ENCODE measurements at places on chromosomes 16 and 17.
A peak's percentile ranks its signal among the peaks of the same experiment; 100 is the strongest.

GRCh38 chr17:60141111-60142018, 8.4 kb upstream of the CA4 start:
- no peak overlapping the region for H3K4me3 ChIP-seq
- H3K36me3 ChIP-seq: no peaks in the 10 kb centered on the region
- no peak for DNase-seq
- H3K27ac ChIP-seq: no peak overlapping the region
- H3K27me3 ChIP-seq: peaks cover 64% of the 10 kb centered on the region
- peaks cover 38% of the 10 kb centered on the region for H3K4me1 ChIP-seq

GRCh38 chr17:81509207-81509971, 3.2 kb downstream of the ACTG1 start:
- DNase-seq: no peak
- H3K27ac ChIP-seq: no peak overlapping the region
- H3K36me3 ChIP-seq: peaks cover 20% of the 10 kb centered on the region
- H3K27me3 ChIP-seq: no peaks in the 10 kb centered on the region
- H3K4me3 ChIP-seq: peak overlapping the region; percentile 96

- H3K27ac ChIP-seq: no peak overlapping the region
- no peaks in the 10 kb centered on the region for H3K4me1 ChIP-seq
- H3K4me3 ChIP-seq: no peak overlapping the region
- no peaks in the 10 kb centered on the region for H3K36me3 ChIP-seq
- no peak for DNase-seq
Observed at GRCh38 chr16:47317465-47318240, 143.2 kb downstream of the ITFG1 start.

- H3K4me3 ChIP-seq: no peak overlapping the region
- no peak overlapping the region for H3K27ac ChIP-seq
- H3K27me3 ChIP-seq: peaks cover 9% of the 10 kb centered on the region
- no peak for DNase-seq
- peaks cover 16% of the 10 kb centered on the region for H3K4me1 ChIP-seq
- no peaks in the 10 kb centered on the region for H3K36me3 ChIP-seq
Observed at GRCh38 chr17:44384281-44384822, 5.1 kb downstream of the ITGA2B start.

GRCh38 chr16:54628796-54629625, 301.7 kb upstream of the IRX5 start:
- peaks cover 1% of the 10 kb centered on the region for H3K4me1 ChIP-seq
- no peaks in the 10 kb centered on the region for H3K27me3 ChIP-seq
- no peaks in the 10 kb centered on the region for H3K36me3 ChIP-seq

DNA sequence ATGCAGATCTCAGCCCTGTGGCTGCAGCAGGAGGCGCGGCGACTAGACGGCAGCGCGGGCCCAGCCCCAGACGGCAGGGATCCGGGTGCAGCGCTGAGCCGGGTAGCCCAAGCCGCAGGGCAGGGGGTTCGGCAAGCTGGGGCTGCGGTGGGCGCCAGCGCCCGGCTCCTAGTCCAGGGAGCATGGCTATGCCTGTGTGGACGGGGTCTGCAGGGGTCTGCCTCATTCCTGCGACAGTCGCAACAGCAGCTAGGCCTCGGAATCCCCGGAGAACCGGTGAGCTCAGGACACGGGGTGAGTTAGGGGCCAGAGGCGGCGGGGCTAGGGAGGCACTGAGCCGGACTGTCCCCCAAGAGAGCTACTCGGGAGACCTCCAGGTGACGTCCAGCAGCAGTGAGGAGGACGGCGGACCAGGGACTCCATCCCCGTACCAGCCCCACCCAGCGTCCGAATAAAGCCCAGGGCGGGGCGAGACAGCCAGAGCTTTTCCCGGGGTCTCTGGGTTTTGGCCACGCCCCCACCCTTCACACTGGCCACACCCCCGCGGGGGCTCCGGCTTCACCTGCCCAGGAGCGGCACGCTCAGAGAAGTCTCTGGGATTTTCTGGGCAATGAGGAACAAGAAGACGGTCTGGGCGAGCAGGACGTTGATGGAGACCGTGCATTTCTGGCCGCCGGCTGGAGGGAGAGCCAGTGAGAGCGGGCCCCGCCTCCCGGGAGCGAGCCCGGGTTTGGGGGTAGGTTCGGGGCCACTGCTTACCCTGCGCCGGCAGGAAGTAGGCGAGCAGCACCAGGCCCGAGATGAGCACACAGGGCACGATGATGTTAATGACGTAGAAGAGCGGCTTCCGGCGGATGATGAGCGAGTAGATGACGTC, 1.1 kb downstream of the C17orf107 start:
- no peak overlapping the region for H3K27ac ChIP-seq
- H3K4me1 ChIP-seq: peaks cover 45% of the 10 kb centered on the region
- no peaks in the 10 kb centered on the region for H3K27me3 ChIP-seq

DNA sequence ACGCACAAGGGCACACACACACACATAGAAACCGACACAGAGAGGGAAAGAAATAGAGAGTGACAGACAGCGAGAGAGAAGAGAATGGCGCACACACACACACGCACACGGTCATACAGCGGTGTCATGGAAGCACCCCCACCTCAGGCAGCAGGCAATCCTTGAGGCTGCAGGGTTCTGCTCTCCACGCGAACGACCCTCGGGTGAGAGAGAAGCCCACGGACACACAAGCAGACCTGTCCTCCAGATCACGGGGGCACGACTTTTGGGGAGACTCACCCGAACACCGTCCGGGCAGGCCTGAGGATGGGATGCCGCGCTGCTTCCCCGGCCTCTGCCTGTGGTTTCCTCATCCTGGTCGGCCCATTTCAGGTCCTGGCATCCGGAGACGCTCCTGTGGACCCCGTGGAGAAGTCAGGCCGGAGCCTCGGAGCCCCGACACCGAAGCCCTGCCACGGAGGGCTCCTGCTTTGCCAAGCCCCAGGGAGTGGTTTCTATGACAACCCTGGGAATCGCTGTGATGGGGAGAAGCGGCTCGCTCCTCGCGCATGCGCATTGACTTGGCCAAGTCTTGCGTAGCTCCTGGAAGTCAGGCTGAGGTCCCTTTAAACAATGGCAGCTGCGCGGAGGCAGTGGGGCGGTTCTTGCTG, 118.2 kb upstream of the KCNJ18 start:
- H3K4me1 ChIP-seq: no peaks in the 10 kb centered on the region
- H3K27me3 ChIP-seq: peaks cover 3% of the 10 kb centered on the region
- no peak for DNase-seq
- H3K36me3 ChIP-seq: no peaks in the 10 kb centered on the region
- peak overlapping the region; percentile 46 for H3K4me3 ChIP-seq
- no peak overlapping the region for H3K27ac ChIP-seq

DNA sequence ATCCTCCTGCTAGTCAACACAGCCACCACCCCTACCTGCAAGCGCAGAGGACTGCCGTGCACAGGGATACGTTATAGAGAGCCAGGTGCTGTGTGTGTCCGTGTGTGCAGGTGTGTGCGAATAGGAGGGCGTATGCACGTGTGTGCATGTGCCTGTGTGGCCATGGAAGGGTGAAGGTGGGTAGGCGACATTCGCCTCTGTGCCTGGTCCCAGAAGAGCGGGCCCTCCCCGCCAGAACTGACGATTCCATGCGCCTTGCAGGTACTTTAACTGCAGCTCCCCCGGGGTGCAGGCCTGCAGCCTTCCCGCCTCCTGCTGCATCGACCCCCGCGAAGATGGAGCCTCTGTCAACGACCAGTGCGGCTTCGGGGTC, 8.7 kb downstream of the PDE6G start:
- H3K4me1 ChIP-seq: peaks cover 6% of the 10 kb centered on the region
- H3K27me3 ChIP-seq: peaks cover 44% of the 10 kb centered on the region
- DNase-seq: no peak

GRCh38 chr17:63925615-63926014, 6.5 kb downstream of the CD79B start:
- DNase-seq: no peak
- H3K27me3 ChIP-seq: no peaks in the 10 kb centered on the region
- H3K27ac ChIP-seq: no peak overlapping the region
- no peak overlapping the region for H3K4me3 ChIP-seq
- H3K36me3 ChIP-seq: no peaks in the 10 kb centered on the region

- H3K4me3 ChIP-seq: no peak overlapping the region
- H3K27me3 ChIP-seq: no peaks in the 10 kb centered on the region
- no peak overlapping the region for H3K27ac ChIP-seq
- DNase-seq: peak; percentile 49
- no peaks in the 10 kb centered on the region for H3K36me3 ChIP-seq
Observed at GRCh38 chr17:74513987-74514631, 17.2 kb downstream of the CD300LB start.

DNA sequence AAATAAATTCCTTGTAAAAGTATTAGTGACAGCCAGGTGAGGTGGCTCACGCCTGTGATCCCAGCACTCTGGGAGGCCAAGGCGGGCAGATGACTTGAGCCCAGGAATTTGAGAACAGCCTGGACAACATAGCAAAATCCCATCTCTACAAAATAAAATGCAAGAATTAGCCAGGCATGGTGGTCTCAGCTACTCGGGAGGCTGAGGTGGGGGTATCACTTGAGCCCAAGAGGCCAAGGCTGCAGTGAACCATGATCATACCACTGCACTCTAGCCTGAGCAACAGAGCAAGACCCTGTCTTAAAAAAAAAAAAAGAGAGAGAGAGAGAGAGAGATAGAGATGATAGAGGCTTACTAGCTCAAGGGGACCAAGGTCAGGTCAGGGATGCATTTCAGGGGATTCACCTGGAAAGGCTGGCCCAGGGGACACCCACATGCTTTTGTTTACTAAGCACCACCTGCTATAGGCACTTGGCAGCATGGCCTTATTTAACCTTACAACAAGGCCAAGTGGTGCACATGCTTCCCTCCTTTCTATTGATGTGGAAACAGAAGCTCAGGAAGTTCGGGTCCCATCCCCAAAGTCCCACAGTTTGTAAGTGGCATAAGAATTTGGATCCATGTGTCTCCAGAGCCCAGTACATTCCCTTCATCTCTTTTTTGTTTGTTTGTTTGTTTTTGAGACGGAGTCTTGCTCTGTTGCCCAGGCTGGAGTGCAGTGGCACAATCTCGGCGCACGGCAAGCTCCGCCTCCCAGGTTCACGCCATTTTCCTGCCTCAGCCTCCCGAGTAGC, 12.4 kb upstream of the SRCIN1 start:
- H3K27me3 ChIP-seq: peaks cover 24% of the 10 kb centered on the region
- no peak overlapping the region for H3K4me3 ChIP-seq
- no peak overlapping the region for H3K27ac ChIP-seq
- H3K36me3 ChIP-seq: no peaks in the 10 kb centered on the region
- H3K4me1 ChIP-seq: no peaks in the 10 kb centered on the region
- peak; percentile 7 for DNase-seq

Measured in suprapubic skin (tissue), 4 donors.